GM13977 (cell line): ENCODE measurements at places on chromosomes 5 and 9.

- DNase-seq, result no peak
Measured at GRCh38 chr5:170430866-170431437, 41.8 kb upstream of the KCNMB1 start.

GRCh38 chr5:129438322-129438721 is 21.8 kb upstream of the ADAMTS19 start:
- DNase-seq, result no peak

DNA sequence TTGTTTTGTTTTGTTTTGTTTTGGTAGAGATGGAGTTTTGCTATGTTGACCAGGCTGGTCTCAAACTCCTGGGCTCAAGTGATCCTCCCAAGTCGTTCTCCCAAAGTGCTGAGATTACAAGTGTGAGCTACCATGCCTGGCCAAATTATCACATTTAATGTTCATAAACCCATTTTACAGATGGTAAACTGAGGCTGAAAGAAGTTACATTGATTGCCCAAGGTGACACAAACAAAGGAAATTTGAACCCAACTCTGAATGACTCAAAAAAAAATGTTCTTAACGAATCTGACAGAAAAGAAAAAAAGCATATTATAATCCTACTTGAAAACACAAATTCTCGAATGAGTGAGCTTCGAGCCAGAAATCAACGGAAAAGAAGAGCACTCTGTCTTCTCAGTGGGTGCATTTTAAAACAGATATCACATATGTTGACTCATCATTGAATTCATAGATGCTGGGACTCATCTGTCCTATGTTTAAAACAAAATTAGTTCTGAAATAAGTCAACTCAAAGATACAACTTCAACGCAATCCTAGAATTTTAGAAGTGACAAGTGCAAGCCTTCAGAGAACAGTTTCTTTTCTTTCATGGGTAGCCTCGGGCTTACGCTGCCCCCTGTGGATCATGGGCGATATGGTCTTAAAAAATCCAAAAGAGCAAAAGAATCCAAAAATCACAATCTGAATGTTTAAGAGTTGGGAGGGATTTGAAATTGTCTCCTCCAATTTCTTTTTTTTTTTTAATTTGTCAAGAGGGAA is 28.4 kb downstream of the TIMD4 start:
- peak; percentile 36 for DNase-seq

GRCh38 chr9:113631137-113631765 is 167.7 kb downstream of the RGS3 start:
- no peak for DNase-seq

GRCh38 chr5:66255714-66256113 is 111.6 kb downstream of the SREK1 start:
- DNase-seq, result no peak

- DNase-seq, result no peak
Measured at GRCh38 chr5:144315994-144316634, 145.4 kb downstream of the KCTD16 start.

- no peak for DNase-seq
Measured at GRCh38 chr5:106321242-106321641, 1349.5 kb downstream of the EFNA5 start.

GRCh38 chr9:130815242-130815808 is 19.7 kb upstream of the ABL1 start:
- DNase-seq, result no peak

GRCh38 chr5:166330036-166330435 is 1961.4 kb upstream of the WWC1 start:
- no peak for DNase-seq

DNA sequence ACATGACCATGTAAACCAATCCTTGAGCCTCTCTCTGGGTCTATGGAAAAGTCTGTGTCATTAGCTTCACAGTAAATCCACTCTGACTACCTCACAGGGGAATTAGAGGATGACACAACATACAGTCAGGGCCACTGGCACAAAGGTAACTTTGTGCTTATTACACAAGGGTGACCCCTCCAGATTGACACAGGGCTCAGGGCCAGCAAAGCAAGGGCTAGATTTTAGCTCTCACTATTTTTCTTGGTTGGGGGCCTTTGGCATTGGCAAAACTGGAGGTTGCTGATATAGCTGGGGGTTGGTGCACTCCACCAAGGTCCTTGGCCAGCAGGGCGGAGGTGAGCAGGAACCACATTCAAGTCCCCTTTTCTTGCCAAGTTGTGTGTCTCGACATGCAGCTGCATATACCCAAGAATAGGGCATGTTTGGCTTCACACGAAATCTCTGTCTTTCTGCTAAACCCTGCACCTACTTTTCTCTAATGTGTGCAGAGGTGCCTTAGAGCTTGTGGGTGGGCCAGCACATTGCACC is 15.2 kb upstream of the OSMR start:
- DNase-seq, result no peak

DNA sequence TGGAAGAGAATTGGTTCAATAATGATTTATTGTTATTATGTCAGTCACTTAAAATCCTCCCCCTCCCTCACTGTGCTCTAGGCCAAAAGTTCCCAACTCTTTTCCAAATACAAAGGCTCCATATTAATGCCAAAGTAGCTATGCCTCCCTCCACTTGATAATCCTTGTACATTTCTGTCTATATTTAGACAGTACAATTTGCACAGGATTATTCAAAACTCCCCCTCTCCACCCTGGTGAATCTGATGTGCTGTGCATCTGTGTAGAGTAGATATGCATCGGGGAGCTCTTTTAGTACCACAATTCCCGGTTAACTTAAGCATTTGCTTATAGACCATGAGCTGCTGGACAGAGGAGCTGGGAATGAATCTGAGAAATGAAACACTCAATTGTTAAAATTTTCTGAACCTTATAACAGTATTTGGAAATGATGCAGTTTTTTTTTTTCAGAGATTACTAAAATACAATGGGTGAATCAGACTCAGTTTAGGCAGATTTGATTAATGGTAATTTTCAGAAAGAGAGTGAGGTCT is 27.6 kb downstream of the GLRA1 start:
- DNase-seq, result no peak

- DNase-seq, result no peak
Measured at GRCh38 chr5:7391814-7392692, 3.9 kb upstream of the ADCY2 start.
